Neural crest cell (in vitro differentiated cells): ENCODE measurements at places on chromosomes 1 and 21. TPM values are rescaled to one million over a fixed set of nuclear protein-coding genes. Genes with fewer than 3 reads are reported as not detected.

DNA sequence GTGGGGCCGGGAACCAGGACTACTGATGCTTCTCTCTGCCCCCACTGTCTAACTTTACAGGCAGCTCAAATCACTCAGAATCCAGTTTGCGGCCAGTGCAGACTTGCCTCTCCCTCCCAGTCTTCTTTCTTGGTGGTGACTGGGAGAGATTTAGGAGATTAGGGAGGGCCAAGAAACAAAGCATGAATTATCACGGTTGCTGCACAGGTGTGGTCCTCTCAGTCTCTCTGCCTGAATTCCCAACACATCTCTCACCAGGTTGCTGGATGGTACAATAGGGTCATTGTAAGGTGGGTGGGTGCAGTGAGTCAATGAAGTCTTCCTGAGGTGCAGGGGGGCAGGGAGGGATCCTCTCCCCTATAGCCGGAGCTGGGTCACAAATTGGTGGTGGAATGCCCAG, 12.6 kb downstream of the S100A11 start:
- no peak for DNase-seq

- no peak for DNase-seq
These were observed 81.7 kb downstream of the PIK3CD start for GRCh38 chr1:9733160-9733789.

DNA sequence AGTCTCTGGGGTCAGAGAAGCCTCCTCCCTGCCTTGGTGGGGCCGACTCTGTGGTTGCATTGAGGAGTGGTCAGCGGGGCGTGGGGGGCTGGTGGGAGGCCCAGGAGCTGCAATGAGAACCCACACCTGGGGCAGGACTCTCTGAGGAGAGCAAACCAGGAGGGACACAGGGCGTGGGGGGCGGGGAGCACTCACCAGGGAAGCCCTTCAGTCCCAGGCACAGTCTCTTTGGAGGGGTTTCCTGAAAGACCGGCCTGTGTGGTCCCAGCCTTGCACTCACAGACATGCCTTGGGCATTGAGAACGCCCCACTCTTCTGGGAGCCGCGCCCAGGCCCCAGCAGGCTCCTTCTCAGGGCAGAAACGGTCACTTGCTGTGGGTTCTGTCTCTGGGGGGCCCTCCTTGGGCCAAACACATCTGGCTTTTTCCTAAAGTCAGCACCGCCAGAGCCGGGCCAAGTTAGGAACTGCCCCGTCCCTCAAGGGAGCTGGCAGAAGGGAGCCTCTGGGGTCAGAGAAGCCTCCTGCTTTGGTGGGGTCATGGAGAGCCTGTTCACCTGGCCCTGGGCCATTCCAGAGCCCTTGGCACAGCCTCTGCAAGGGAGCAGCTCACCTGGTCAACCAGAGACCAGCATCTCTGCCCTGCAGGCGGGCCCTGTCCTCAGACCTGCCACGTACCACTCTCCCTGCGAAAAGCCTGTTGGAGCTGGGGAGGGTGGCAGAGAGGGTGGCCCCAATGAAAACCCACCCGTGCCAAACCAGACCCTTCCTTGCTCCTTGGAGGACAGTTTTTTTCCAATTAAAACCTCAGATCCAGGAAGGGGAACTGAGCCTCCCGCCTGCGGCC, 59.9 kb upstream of the TTC34 start:
- no peak for DNase-seq

- DNase-seq, result no peak
These were observed 80.9 kb upstream of the LBR start for GRCh38 chr1:225508538-225509375.

GRCh38 chr21:14602382-14602958, 56.4 kb upstream of the SAMSN1 start:
- DNase-seq, result no peak

C1orf226 gene
- 9.3 and 9.8 TPM in 2 replicates for total RNA-seq

B3GALT2 gene
- 0.66 and 0.84 TPM in 2 replicates for total RNA-seq
